Renal cortex interstitium (tissue), 15 donors: ENCODE measurements at places on chromosomes 5 and 9. TPM values are rescaled to one million over a fixed set of nuclear protein-coding genes. Genes with fewer than 3 reads are reported as not detected.

PCDHGA8 gene
- 0.61 TPM for polyA plus RNA-seq

BNC2 gene
- polyA plus RNA-seq = 8.9 TPM

BASP1 gene
- polyA plus RNA-seq = 74.1 TPM

GARIN3 gene
- polyA plus RNA-seq = not detected

ACTBL2 gene
- not detected for polyA plus RNA-seq

CDC14B gene
- polyA plus RNA-seq = 23.7 TPM

TSSK1B gene
- polyA plus RNA-seq = not detected

ZBTB5 gene
- polyA plus RNA-seq = 32.5 TPM

GABRP gene
- polyA plus RNA-seq = 1.3 TPM

FGF10 gene
- 9.7 TPM for polyA plus RNA-seq

QRFP gene
- polyA plus RNA-seq = 0.34 TPM

CRAT gene
- 48.9 TPM for polyA plus RNA-seq

LNPEP gene
- 25.1 TPM for polyA plus RNA-seq
